ENCODE measurements at places on chromosomes 12 and 14. TPM values are rescaled to one million over a fixed set of nuclear protein-coding genes. Genes with fewer than 3 reads are reported as not detected.

DNA sequence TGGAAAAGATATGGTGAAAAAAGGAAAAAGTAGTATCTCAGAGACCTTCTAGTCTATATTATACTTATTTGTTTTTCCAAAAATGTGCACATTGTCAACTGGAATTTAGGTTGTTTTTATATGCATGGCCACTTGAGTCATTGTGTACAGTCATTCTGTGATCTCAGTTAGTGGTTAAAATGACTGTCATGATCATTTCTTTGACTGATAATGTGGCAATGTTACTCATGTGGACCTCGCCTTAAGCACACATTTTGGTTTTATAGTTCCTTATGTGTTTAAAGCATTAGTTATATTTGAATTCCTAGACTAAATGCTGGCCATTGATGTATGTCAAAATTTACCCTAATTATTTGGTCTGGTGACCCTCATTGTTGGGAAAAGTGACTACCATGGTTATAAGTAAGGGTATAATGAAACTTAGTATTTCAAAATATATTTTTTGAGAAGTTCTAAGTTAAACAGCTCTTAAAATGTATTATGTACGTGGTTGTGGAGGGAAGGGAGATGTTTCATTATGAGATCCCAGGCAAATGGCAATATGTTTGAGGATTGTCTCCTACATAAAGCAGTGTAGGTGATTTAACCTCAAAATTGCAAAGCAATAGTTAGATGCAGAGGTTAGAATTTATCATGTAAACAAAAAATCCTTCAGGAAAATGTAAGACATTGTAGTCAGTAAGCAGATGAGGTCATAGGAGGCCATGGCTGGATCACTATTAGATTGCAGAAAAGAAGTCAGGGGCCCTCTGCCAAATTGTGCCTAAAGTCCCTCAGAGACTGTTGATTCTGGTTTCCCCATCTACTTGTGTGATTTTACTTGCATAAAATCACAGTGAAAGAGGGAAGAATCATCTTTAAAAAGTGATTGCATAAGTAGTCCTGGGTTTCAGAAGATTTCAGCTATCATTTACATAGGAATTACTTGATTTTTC lies 17.5 kb downstream of the PNMA1 start:
- ATAC-seq, result peak; percentile 90

- ATAC-seq, result no peak
Observed at GRCh38 chr12:132774159-132774558, 12.5 kb upstream of the ANKLE2 start.

DNA sequence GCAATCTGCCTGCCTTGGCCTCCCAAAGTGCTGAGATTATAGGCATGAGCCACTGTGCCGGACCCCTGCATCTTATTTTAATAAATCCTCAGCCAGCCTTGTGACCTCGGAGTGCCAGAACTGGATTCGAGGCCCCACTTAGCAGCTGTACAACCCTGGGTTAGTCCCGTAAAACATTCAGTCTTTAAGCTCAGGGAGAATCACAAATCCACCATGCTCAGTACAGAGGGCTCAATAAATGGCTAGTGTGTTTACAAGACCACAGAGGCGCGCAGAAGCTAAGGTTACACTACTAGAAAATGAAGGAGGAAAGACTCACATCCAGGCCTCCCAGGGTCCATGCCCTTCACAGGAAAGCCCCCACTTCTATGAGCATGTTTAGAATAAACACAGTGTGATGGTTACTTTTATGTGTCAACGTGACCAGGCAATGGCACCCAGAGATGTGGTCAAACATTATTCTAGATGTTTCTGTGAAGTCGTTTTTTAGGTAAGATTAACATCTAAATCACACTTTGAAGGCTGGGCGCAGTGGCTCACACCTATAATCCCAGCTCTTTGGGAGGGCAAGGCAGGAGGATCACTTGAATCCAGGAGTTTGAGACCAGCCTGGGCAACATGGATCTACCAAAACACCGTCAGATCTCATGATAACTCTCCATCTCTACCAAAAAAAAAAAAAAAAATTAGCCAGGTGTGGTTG lies 55.3 kb downstream of the CLMN start:
- ATAC-seq, result no peak

- no peak for ATAC-seq
Observed at GRCh38 chr12:91819132-91819447, 326.6 kb downstream of the BTG1 start.

DNA sequence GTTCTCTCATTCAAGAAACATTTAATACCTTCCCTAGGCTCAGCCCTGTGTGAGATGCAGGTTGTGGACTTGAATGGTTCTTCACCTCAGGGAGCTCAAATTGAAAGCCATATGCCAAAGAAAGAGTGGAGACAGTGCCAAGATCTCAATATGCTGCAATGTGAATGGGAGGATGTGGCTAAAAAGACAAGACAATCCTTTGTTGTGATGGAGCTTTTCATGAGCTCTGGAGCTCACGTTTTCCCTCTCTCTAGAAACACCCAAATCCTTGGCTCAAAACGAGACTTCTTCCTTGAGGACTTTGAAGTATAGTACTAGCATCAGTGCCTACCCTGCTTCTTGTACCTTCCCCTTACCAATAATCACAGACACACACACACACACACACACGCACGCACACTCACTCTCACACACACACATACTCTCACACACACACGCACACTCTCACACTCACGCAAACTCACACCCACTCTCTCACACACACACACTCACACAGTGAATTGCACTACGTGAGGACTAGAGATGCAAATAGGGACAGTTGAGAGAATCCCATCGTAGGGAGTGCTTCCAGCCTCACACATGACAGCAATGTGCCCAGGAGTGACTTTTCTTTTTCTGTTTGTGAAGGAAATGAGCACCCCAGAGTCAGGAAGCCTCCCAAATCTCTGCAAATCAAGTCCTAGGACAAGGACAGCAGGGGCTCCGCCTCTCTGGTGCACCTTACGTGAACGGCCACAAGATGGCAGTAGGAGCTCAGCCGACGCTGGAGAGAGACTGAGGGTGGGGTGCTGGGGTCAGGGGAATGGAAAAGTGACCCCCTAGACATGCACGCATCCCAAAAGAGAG lies 231.4 kb downstream of the PCNX1 start:
- ATAC-seq, result no peak

- no peak for ATAC-seq
Observed at GRCh38 chr12:92953747-92954146, 24.7 kb upstream of the EEA1 start.

DNA sequence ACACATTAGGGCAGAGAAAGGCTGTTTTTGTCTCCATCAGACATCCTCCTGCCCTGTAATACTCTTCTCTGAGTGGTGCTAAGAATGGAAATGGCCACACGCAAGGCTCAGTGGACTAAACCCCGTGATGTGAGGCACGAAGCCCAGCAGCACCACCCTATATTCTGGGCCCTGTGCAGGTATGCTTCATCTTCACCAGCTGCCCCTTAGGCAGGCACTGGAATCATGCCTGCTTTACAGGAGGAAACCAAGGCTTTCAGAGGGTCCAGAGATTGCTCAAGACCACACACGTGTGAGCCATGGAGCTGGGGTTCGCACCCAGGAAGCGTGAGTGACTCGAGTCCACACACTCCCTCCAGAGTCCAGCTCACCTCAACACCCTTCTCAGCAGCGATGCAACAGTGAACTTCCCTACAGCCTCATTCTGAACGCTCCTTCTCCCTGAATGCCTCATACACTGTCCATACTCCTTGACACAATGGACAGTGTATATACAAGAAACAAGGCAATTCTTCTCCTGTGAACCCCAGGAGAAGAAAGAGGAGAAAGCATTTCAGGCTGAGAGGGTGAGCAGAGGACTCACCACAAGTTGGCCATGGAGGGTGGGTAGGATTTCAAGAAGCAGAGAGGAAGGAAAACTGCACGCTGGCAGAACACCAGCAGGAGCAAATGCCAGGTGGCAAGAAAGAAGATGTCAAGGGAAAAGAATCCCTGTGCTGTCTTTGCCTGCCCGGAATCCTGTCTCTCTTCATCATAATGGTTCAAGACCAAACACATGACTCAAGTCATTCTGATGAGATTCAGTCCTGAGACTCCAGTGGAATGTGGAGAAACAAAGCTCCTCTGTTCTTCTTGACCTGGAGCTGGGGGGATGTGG lies 39.1 kb downstream of the NT5DC3 start:
- no peak for ATAC-seq

GRCh38 chr14:66163023-66163422 lies 323.1 kb upstream of the CCDC196 start:
- no peak for ATAC-seq

DNA sequence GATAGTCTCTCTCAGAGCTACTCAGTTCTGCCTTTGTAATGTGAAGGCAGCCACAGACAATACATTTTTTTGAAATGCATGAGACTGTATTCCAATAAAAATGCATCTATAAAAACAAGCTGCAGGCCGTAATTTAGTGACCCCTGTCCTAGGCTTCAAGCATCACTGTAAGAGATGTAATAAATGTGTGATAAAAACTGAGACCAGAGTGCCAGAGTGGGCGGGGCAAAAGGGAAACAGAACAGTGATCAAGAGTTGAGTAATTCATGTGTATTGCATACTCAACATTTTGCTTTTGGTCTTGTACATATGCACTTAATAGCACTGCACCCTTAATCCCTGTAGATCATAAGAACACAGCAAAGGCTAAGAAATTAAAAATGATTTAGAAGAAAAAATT lies 743.5 kb downstream of the DIO2 start:
- no peak for ATAC-seq

GRCh38 chr14:40122968-40123648 lies 690.9 kb upstream of the FBXO33 start:
- no peak for ATAC-seq

- ATAC-seq, result no peak
Observed at GRCh38 chr12:88416786-88417185, 163.5 kb downstream of the KITLG start.

- ATAC-seq, result peak; percentile 20
Observed at GRCh38 chr12:96501908-96502307, 12.5 kb downstream of the CFAP54 start.

DNA sequence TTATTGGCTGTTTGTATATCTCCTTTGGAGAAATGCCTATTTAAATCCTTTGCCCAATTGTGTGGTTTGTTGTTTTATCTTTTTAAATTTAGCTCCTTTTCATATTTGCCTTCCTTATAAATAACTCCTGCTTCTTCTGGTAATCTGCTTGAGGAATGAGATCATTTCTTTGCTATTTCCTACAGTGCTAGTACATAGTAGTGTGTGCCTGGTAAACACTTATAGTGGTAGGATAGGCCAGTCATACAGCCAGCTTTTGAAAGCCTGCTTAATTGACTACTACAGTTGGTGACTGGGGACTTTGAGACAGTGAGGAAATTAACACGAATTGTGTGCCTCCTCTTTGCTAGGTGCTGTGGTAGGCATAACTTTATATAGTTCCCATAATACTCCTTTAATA lies 68.7 kb downstream of the BORCS5 start:
- ATAC-seq, result no peak

DNA sequence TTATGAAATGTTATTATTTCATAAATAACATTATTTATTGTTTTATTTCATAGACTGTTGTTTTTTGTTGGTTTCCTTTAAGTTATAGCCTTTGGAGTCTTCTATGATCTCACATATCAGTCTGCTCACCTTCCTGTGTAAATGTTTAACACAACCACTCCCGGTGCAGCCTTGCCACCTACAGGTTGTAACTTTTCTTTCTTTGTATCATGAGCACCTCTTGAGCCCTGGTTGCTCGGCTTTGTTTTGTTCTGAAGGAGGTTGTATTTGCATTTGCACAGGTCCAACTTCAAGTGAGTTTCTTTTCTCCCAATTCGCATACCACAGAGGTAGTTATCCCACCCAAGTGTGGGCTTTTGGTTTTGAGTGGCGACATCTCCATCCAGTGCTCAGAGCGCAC lies 121.4 kb downstream of the SLC15A4 start:
- no peak for ATAC-seq

GRCh38 chr12:172732-173161 lies 41.2 kb downstream of the SLC6A12 start:
- no peak for ATAC-seq

GRCh38 chr14:63853831-63854293 lies 1.1 kb downstream of the SYNE2 start:
- ATAC-seq, result peak; percentile 46

DNA sequence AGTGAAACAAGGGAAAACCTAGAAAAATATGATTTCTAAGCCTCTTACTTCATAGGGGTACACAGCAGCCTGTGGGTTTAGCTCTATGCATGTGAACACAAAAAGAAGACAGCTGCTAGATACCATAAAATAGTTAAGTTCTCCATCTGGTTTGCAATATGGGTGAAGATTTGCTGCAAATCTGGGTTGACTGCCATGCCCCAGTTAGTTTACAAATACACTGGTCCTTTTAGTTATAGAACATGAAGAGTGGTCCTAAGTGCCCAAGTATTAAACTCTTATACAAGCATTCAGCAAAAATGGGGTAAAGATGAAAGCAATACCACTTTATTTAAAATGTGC lies 176.1 kb downstream of the AEBP2 start:
- ATAC-seq, result no peak

DNA sequence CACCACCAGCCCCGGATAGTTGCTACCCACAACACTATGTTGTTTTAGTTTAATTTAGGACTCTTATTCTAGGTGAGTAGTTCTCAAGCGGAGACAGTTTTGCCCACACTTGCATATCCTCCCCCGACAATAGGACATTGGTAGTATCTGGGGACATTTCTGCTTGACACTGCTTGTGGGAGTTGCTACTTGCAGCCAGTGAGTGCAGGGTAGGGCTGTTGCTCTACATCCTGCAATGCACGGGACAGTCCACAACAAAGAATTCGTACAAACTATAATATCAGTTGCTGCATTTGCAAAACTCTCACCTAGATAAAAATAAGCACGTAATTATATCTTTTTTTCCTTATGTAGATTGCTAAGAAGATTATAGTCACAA lies 111.8 kb upstream of the DNM1L start:
- no peak for ATAC-seq

DNA sequence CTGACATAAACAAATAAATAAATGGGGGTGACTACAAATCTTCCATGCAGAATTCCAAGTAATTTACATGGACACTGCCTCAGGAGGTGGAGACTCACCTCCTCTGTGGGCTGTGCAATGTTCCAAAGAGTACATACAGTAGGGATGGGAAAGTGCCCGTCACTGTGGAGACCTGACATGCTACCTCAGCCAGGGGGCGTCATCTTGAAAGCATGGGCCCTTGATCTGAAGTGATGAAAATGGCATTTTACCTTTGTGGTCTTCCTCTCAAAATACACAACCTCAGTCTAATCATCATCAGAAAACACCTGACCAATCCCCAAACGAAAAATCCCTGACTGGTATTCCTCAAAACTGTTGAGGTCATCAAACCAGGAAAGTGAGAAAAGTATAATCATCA lies 48.4 kb downstream of the ANAPC7 start:
- peak; percentile 65 for ATAC-seq

Gene PRH2
- not detected for total RNA-seq

Gene EFS
- total RNA-seq, result not detected

Gene HVCN1
- total RNA-seq, result 1.7 TPM

Gene DPPA3
- total RNA-seq, result not detected

Gene CLEC4A
- 2.6 TPM for total RNA-seq

Gene STON2
- 0.64 TPM for total RNA-seq

Gene KITLG
- total RNA-seq, result 0.05 TPM

Gene LRTM2
- not detected for total RNA-seq

Gene CMA1
- 0.80 TPM for total RNA-seq

Gene TEAD4
- total RNA-seq, result 3.1 TPM

Gene ARHGEF25
- 1.5 TPM for total RNA-seq
